Uterine smooth muscle cell (primary cell): ENCODE measurements at places on chromosomes 16 and 17. TPM values are rescaled to one million over a fixed set of nuclear protein-coding genes. Genes with fewer than 3 reads are reported as not detected.

Gene SLC52A1
- under 0.01 and 0.37 TPM in 2 replicates for total RNA-seq

Gene IL21R
- total RNA-seq, result 5.2 and 12.2 TPM in 2 replicates

Gene FNDC8
- total RNA-seq, result not detected in 2 replicates

Gene FAM20A
- total RNA-seq, result 12.2 and 26.7 TPM in 2 replicates

Gene GNG13
- total RNA-seq, result not detected in 2 replicates

Gene TMC7
- 0.50 and 0.89 TPM in 2 replicates for total RNA-seq
